ENCODE measurements at places on chromosomes 7 and 10.

- no peak for DNase-seq
These were observed 135.4 kb upstream of the SEMA3D start for GRCh38 chr7:85322252-85322651.

DNA sequence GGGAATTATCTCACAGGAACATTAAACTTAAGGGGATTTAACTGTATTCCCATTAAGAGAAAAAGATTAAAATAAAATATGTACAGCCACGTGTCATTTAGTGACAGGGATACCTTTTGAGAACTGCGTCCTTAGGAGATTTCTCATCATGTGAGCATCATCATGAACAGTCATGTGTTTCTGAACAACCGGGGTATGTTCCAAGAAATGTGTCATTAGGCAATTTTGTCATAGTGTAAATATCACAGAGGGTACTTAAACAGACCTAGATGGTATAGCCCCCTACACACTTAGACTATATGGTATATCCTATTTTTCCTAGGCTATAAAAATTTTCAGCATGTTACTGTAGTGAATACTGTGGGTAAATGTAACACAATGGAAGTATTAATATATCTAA lies 840.3 kb downstream of the CNTNAP2 start:
- DNase-seq, result no peak

DNA sequence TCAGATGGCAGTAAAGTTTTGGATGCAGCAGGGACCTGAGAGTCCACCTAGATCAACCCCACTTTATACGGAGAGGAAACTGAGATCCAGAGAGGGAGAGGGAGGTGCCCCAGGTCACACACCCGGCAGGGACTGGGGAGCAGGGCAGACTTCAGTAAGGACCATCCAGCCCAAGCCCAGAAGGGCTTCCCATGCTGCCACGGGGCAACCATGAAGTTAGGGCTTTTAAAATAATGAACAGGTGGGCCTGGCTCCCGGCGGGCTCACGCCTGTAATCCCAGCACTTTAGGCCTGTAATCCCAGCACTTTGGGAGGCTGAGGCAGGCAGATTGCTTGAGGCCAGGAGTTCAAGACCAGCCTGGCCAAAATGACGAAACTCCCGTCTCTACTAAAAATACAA lies 98.5 kb downstream of the HIP1 start:
- DNase-seq, result no peak

DNA sequence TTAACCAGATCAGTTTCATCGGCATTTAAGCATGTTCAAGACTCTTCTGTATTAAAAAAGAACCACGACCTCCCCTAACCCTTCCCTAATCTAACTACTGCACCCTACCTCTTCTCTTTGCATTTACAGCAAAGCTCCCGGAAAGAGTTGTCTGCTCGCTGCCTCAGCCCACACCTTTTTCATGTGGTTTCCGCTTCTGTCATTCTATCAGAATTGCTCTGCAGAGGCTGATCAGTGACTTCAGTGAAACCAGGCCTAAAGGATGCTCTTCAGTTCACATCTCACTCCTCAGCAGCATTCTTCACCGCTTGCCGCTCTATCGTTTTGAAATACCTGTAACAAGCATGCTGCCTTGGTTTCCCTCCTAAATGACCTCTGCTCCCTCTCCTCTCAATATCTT lies 160.9 kb downstream of the SDK1 start:
- DNase-seq, result no peak

GRCh38 chr7:19268737-19269136 lies 123.5 kb upstream of the FERD3L start:
- no peak for DNase-seq

- DNase-seq, result no peak
These were observed 32.2 kb upstream of the ITGB8 start for GRCh38 chr7:20298486-20298901.

- DNase-seq, result no peak
These were observed 90.1 kb downstream of the PRLHR start for GRCh38 chr10:118505363-118505762.

- DNase-seq, result no peak
These were observed 652 bp downstream of the HMX2 start for GRCh38 chr10:123148414-123149161.

GRCh38 chr10:35129185-35129674 lies 2.6 kb downstream of the CREM start:
- no peak for DNase-seq

DNA sequence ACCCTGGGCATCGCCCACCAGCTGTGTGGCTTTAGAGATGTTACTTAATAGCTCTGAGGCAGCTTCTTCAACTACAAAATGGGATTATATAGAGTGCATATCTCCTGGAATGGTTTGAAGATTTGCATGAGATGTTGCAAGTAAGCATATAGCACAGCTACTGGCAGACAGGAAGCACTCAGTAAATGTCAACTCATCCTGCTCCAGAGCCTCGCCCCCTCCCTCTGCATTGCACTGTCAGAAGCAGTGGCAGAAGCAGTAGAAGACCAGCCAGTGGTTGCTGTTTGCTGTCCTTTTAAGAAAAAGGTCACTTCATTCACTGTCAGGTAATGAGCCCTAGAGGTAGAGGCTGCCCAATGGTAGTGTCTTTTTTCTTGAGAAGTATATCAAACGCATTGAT lies 180.0 kb upstream of the GHITM start:
- DNase-seq, result no peak

- DNase-seq, result no peak
These were observed 192.5 kb upstream of the PPP2R2D start for GRCh38 chr10:131708225-131708880.

- no peak for DNase-seq
These were observed 354.5 kb downstream of the FGFR2 start for GRCh38 chr10:121243609-121244241.

DNA sequence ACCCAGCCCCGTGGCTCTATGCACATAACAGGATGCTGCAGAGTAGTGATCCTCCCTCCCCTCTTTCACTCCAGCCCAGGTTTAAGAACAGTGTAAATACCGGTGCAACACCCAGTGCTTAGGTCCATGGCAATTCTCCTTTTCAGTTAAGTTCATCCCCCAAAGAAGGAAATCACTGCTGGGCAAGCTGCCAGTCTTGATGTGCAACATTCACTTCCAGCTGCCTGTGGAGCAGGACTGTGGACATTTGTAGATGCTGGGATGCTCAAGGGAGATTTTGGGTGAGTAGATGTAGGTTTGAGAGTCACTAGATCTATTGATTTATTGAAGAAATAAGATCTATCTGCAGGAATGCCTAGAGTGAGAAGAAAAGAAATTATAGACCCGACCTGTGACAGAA lies 294.3 kb upstream of the KIAA1217 start:
- DNase-seq, result no peak

- no peak for DNase-seq
These were observed 107.3 kb upstream of the SHH start for GRCh38 chr7:155919391-155920067.

DNA sequence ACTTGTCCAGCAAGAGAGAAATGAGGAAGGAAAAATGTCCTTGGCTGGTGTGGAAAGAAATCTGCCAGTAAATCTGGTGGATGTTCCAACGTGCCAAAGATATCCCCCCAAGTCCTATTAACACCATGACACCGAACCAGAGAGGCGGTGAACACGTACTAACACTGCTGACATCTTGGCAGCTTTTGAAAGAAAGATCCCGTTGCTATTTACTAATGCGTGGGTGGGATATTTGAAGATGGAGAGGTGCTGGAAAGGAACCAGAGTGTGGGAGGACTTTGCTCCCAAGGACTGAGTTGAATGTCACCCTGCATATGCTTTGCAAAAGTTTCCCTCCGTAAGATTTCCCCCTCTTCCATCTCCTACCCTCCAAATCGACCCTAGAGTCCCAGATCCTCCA lies 7.9 kb downstream of the CCDC3 start:
- DNase-seq, result no peak

GRCh38 chr10:12605580-12606405 lies 256.4 kb downstream of the CAMK1D start:
- DNase-seq, result peak; percentile 69

DNA sequence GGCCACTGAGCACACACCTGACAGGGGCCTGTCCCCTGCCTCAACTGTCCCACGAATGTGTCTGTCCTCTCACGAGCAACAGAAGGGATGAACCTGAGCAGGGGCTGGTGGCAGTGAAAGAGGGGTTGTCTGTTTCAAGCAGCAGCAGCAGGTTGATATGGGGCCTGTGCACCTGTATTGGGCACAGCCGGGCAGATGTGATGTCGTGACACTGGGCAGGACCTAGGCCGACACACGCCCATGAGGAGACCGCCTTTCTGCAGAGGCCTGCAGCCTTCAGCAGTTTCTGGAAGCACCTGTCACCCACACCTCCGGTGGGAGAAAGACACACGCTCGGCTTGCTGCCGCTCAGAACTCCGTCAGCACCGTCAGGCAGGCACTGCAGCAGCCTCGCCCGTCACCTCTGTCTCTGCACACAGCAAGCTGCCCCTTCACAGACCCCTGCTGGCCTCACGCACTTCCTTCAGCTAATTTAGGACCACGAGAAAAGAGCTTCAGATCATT lies 48.5 kb downstream of the AMZ1 start:
- no peak for DNase-seq

GRCh38 chr10:15585303-15585715 lies 134.4 kb downstream of the ITGA8 start:
- peak; percentile 17 for DNase-seq

DNA sequence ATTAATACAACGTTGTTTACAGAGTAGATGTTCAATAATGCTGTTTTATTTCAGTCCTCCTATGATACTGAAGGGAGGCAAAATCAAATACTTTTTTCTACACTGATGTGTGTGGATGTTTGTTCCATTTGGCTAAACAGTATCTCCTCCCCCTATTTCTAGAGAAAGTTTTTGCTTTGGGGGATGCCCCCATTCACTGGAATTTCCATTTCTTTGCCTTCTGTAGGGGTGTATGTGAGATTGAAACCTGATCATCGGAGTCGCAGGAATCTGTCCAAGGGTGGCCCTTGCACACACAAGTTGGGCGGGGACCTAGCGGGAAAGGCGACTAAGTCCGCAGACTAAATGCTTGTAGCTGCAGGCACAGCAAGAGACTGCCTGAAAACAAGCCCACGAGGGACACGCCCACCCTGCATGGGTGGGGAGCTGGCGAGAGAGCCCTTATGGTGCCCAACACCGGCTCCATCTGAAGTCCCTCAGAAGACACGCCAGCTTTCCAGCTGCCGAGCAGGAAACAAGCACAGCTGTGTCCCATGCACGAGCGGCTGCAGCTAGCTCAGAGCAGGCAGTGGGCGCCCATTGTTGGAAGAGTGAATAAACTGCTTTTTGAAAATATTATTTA lies 58.0 kb downstream of the ESYT2 start:
- no peak for DNase-seq

GRCh38 chr10:122292376-122292775 lies 21.3 kb downstream of the BTBD16 start:
- no peak for DNase-seq

DNA sequence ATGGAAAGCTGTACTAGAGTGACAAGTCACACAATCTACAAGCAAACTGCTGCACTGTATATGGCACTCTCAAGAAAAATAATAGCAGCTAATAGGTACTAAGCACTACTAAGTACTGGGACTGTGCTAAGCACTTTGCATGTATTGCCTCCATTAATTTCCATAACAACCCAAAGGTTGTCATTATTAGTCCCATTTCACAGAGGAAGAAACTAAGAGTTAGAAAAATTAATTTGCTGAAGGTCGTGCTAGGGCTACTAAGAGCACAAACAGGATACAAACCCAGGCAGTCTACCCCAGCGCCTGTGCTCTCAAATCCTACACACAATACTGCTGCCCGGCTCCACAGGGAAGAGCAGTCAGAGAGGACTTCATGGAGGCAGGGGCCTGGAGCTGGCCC lies 51.7 kb downstream of the DLG5 start:
- DNase-seq, result no peak

GRCh38 chr10:119700321-119700954 lies 25.4 kb upstream of the INPP5F start:
- DNase-seq, result no peak

DNA sequence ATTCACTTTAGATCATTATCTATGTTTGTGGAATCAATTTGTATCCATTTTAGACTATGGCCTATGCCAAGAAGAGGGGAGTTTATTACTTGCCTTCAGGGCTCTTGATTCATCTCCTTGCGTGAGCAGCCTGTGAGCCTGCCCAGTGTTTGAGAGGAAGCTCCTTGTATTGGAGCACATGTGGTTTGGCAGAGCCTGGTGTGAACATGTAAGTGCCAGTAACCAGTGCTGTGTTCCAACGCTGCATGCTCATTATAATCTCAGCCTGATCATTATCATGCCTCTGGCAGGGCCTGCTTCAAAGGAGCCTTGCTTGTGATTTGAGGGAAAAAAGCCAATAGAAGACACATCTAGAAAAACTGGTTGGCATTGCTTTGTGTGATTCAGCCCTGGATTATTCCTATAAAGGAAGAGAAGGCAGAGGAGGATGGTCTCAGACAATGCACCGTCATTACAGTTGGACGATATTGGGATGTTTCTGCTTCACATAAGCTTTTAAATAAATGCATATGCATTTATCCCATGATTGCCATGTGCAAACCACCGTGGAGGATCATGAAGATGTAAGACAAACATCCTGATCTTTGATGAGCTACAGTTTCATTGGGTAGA lies 203.4 kb upstream of the AHR start:
- DNase-seq, result no peak

- DNase-seq, result peak; percentile 92
These were observed 824 bp downstream of the IFRD1 start for GRCh38 chr7:112450807-112451761.

DNA sequence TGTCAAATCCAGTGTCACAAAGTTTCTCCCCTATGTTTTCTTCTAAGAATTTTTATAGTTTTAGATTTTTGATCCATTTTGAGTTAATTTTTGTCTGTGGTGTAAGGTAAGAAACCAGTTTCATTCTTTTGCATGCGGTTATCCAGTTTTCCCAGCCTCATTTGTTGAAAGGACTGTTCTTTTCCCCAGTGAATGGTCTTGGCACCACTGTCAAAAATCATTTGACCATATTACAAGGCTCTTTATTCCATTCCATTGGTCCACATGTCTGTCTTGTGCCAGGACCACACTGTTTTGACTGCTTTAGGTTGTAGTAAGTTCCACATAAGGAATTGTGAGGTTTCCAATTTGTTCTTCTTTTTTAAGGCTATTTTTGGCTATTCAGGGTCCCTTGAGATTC lies 64.0 kb downstream of the INPP5A start:
- no peak for DNase-seq

DNA sequence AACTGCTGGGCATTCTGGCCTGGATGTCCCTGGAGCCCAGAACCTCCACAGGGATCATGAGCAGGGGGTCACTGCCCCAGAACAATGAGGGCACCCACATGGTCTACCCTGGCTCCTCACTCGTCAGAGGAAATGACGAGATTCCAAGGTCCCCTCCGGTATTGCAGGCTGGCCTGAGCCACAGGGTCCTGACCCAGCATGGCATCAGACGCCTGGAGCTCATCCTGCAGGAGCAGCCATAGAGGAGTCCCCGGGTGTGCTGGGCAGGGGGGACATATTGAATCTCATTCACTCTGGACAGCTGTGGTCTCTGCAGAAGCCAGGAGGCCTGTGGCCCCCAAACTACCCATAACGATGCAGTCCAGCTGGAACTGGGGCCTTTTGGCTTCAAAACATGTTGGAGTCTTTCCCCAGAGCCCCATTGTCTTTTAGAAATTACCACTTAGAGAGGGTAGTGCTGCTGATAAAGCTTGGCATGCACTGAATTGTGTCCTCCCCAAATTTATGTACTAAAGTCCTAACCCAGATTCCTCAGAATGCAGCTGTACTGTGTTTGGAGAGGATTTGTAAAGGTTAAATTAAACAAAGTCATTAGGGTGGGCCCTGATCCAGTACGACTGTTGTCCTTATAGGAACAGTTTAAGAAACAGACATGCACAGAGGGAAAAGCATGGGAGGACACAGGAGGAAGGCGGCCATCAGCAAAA lies 27.7 kb downstream of the ANXA8 start:
- no peak for DNase-seq

- no peak for DNase-seq
These were observed 13.0 kb upstream of the C10orf90 start for GRCh38 chr10:126683466-126683865.
